ENCODE measurements at places on chromosomes 3 and 15.

DNA sequence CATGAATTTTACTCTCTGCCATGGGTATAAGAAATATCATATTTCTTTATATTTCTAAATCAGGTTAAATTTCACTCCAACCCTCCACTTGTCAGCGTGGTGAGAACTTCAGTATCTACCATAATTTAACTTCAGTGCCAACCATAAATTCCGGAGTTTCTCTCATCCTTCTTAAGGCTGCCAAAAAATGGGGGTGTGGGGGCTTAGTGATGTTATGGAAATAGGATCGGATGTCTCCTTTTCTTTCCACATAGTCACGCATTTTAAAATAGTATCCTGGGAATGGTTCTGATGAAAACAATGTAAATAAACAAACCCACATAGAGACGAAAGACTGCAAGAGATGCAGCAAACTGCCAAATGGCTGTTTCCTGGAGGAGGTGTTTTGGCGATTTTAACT, 12.9 kb upstream of the FAM3D start:
- DNase-seq, result no peak

DNA sequence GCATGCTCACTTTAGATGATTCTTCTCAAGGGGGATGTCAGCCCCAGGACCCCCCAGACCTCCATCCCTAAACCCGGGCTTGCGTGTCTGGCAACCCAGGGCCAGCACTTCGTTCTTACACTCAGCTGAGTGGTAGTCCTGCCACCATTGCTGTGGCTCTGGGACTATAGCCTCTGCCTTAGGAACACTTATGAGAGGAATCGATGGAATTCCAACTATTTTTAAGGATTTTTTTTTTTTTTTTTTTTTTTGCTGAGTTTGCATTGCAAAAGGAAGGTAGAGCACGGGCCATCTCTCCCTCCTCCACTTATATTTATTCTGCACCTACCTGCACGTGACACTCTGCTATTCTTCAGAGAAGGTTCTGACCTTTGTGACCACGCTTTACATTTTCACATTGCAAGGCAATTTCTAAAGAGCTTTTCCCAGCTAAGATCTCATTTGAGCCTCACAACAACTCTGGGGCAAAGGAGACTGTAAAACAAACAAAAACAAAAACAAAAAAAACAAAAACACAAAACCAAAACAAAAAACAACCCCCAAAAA, 113.9 kb downstream of the LPP start:
- DNase-seq, result no peak

- DNase-seq, result no peak
Observed at GRCh38 chr3:17730318-17730967, 12.0 kb downstream of the TBC1D5 start.

- no peak for DNase-seq
Observed at GRCh38 chr3:61704807-61705206, 143.4 kb downstream of the PTPRG start.

DNA sequence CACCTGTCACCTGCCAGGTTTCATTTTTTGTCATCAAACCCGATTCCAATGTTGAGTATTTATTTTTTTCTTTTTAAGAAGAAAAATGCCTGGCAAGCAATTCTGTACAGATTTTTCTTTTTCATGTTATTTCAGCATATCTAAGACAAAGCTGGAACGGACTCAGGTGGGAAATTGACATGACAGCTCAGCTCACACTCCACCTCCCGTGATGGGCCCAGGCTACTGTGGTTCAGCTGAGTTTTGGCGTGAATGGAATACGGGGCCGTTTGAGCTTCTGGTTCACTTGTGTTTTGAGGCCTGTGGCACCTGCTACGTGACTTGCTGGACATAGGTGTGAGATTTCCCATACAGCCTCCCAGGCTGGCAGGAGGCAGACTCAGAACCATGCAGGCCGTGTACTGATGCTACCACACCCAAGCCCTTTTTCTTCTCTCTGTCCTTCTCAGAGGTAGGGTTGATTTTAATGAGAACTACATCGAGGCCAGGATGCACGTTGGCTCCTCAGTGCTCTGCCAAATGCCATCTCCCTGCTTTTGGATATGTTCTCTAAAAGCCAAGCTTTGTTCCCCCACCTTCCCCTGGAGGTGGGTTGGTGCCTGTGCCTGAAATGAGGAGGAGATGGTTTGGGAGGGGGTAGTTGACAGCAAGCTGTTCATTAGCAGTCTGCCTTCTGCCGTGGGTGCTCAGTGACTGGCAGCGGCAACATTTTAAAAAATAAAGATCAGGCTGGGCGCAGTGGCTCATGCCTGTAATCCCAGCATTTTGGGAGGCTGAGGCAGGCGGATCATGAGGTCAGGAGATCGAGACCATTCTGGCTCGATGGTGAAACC, 48.7 kb downstream of the TRAK1 start:
- no peak for DNase-seq

DNA sequence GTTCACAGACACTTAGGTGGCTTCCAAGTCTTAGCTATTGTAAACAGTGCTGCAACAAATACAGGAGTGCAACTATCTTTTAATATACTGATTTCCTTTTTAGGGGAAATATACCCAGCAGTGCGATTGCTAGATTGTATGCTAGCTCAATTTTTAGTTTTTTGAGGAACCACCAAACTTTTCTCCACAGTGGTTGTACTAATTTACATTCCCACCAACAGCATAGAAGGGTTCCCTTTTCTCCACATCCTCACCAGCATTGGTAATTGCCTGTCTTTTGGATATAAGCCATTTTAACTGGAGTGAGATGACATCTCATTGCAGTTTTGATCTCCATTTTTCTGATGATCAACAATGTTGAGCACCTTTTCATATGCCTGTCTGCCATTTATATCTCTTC, 58.9 kb downstream of the ZNF148 start:
- DNase-seq, result no peak
